ENCODE measurements at places on chromosomes 2 and 18.

- no peak for DNase-seq
Observed at GRCh38 chr2:180002198-180002770, 4.8 kb downstream of the CWC22 start.

- no peak for DNase-seq
Observed at GRCh38 chr2:17035010-17035409, 369.4 kb upstream of the CYRIA start.

GRCh38 chr2:160229591-160229990 is 29.5 kb upstream of the ITGB6 start:
- no peak for DNase-seq

DNA sequence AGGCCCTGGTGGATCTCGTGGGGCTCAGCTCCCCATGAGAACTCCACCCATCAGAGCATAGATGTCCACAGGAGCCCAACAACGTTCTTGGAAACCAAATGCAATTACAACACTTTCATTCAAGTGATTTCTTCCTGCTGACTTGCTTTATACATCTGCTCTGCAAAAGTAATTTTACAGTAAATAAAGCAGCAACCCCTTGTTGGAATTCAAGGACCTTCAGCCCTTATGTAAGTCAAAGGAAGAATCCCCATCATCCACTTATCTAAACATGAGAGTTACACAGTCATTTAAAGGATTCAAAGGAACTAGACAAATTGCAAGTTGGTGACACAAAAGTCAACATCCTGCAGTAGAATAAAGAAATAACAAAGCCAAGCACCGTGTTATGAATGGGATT is 17.1 kb upstream of the ANTXR1 start:
- DNase-seq = no peak

GRCh38 chr2:218138047-218138446 is 12.2 kb downstream of the CXCR2 start:
- DNase-seq = no peak

DNA sequence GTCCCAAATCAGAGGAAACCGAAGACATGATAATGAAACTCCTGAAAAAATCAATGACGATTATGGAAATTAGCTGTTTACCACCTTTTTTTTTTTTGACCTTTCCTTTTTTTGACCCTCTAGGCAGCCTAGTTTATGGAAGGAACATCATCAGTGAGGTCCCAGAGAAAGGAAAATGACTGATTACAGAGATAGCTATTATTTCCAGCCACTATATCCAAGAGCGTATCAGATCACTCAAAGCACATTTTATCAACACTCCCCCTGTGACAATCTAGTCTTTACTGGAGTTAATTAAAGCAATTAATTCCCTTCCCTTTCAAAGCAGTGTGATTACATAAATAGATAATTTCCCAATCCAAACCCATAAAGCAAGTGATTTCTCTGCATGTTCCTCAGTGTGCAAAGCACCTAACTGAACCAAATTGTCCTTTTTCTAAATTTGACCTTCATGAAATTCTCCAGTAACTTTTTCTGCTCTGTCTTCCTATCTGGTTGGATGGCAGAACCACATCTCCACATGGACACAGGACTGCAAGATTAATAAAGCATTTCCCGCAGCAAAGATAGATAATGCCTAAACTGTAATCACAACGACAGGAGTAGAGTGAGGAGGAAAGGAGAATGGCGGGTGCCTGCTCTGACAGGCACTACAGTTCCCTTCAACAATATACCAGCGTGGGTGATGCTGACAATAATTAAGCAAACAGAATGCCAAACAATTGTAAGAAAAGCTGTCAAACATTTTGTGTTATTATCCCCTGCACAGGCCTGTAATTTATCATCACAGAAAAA is 194.4 kb downstream of the SLC8A1 start:
- no peak for DNase-seq

DNA sequence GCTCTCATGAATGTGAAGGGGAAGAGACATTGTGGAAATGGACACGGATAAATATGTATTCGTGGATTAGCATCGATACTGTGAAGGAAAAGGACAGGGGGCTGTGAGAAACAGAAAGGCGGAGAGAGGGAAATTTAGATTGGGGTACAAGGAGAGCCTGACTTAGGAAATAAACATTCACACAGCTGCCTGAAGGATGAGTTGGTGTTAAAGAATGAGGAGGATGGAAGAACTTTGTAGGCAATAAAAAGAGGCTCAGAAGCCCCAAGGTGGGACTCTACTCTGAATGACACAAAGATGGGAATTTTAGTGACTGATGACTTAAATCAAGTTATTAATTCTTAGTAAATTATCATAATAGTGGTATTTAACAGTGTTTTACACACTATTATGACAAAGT is 10.1 kb downstream of the MYO1B start:
- no peak for DNase-seq

- no peak for DNase-seq
Observed at GRCh38 chr18:48135436-48135966, 205.0 kb upstream of the SMAD2 start.

DNA sequence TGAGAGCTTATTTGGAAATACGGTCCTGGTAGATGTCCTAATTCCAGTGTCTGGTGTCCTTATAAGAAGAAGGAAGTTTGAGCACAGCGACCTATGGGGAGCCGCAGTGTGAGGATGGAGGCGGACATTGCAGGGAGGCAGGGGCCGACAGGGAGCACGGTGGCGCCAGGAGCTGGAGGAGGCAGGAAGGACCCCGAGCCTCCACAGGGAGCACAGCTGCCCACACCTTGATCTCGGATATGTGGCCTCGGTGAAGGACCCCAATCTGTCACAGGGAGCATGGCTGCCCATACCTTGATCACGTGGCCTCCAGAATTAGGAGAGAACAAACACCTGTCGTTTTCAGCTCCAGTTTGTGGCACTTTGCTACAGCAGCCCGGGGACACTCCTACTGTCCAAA is 461.6 kb upstream of the SALL3 start:
- DNase-seq = no peak

Data from stimulated activated CD4-positive, alpha-beta T cell treated with anti-CD3 and anti-CD28 coated beads, Interleukin-1b, Interleukin-23, amount 100 ng/mL, for 1 hour (primary cell).